ENCODE measurements at places on chromosomes 11 and 22. TPM values are rescaled to one million over a fixed set of nuclear protein-coding genes. Genes with fewer than 3 reads are reported as not detected.

DNA sequence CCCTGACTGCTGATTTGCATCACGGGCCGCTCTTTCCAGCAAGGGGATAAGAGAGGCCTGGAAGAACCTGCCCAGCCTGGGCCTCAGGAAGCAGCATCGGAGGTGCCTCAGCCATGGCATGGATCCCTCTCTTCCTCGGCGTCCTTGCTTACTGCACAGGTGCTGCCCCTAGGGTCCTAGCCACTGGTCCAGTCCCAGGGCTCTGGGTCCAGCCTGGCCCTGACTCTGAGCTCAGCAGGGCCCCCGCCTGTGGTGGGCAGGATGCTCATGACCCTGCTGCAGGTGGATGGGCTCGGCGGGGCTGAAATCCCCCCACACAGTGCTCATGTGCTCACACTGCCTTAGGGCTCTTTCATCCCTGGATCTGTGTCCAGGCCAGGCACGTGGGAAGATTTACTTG lies 7.0 kb upstream of the IGLL5 start:
- DNase-seq = no peak

Gene OR8D1
- not detected for total RNA-seq

- no peak for DNase-seq
Measured at GRCh38 chr11:72543849-72544542, 109.7 kb upstream of the CLPB start.

- no peak for DNase-seq
Measured at GRCh38 chr22:46587061-46587460, 33.1 kb upstream of the GRAMD4 start.

- DNase-seq = no peak
Measured at GRCh38 chr11:36268337-36268985, 20.8 kb downstream of the COMMD9 start.
